ENCODE measurements at places on chromosomes 2 and 18.

DNA sequence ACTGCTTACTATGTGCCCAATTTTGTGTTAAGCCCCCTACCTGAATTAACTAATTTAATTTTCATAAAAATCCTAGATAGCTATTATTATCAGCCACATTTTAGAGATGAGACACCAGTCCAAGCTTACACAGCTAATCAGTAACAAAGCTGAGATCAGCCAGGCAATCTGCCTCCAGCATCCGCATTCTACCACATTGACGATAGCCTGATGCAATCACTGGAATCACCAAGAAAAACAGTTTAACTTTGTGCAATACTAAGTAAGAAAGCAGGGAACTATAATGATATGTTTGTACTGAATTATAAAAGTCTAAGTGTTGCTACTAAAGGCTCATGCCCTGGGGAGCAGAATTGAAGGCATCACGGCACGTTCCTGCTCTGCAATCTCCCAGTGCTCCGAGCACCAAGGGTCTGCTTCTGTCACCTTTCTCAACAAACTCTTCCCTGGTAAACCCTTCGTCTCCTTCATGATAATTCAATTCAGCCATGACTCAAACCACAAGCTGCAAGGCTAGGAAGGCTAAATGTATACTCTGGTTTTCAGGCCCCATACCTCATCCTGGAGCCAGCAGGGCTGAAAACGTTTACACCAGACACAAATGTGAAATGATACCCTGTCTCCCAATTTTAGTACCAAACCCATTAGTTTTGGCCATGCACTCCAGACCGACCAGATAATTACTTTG, 19.4 kb downstream of the KANSL3 start:
- DNase-seq, result no peak

GRCh38 chr18:79368681-79369080, 27.0 kb upstream of the NFATC1 start:
- DNase-seq, result no peak

GRCh38 chr2:134123332-134123731, 130.5 kb upstream of the MGAT5 start:
- no peak for DNase-seq

DNA sequence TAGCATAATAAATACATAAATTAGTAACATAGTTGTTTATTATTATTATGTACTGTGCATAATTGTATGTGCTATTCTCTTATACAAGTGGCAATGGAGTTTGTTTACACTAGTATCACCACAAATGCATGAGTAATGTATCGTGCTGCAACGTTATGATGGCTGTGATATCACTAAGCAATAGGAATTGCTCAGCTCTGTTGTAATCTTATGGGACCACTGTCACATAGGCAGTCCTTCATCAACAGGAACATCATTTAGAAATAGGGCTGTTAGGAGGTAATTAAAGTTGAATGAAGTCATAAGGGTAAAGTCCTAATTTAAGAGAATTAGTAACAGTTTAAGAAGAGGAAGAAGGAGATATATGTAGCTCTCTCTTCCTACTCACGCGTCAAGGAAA, 33.8 kb downstream of the TEX51 start:
- no peak for DNase-seq

Data from Panc1 (cell line).